ENCODE measurements at places on chromosomes 7 and 10.
A peak's percentile ranks its signal among the peaks of the same experiment; 100 is the strongest.

DNA sequence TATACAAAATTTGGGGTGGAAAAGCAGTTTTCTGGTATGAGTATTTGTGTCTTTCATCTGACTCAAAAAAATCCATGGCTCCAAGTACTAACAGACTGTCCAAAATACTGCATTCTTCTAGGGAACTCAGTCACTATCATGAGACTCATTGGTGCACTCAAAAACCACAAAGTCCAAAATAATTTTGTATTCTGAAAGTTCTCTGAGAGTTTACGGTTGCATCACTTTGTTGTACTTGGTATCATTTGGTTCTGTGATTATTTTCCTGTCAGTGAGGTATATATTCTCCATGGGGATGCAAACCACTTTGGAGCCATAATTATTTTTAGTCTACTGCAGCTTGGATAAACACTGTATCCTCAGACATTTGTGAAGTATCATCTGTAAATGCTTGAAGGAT, 28.0 kb upstream of the CABCOCO1 start:
- no peak for DNase-seq

GRCh38 chr10:794382-794956, 105.0 kb upstream of the DIP2C start:
- DNase-seq, result no peak

DNA sequence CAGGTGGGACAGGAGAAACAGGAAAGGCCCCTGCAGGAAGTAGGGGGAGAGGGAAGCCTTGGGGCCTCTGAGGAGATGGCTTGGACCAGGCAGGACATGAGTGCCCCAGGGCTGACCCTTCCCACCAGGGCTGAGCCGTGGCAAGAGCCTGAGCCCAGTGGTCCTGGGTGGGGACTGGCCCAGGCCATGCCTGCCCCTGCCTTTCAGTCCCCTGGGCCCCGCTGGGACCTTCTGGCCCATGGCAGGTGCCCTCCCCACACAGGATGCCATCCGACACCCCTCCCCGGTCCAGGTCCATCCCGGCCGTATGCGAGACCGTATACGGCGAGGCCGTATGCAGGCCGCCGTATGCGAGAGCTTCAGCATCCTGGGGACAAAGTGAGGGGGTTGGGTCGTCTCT, 2.0 kb downstream of the GRIFIN start:
- no peak for DNase-seq

DNA sequence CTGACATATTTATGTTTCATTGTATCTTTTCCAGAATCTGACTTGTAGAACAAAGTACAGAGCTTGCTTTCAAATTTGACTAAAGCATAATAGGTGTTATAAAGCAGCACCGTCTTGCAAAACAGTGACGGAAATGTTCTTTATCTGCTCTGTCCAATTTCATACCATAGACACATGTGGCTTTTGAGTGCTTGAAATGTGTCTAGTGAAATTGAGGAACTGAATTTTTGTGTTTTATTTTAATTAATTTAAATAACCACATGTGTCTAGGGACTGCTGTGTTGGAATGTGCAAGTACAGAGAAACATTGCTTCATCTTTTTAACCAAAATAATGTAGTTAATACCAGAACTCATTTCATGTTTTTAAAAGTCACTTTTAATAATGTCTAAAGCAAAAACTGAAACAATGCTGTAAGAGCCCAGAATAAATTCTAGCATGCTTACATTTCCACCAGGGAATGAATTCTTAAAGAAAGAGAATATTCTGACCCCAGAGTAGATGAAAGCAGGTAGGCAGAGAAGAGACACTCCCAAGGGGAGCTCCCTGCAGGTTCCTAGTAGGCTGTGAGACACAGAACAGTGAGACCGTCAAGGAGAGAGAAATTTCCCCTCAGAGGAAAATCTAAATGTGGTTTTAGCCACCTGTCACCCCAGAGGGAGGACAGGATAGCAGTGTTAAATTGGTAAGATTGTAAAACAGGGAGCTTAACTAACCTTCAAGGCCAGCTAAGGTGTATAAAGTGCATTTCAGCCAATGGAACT, 175.3 kb upstream of the KMT2E start:
- DNase-seq, result no peak

- no peak for DNase-seq
Observed at GRCh38 chr10:46268076-46268881, 18.5 kb upstream of the ANTXRL start.

- peak; percentile 10 for DNase-seq
Observed at GRCh38 chr10:66180581-66181318, 745.1 kb upstream of the LRRTM3 start.

GRCh38 chr10:90204131-90204955, 503.0 kb downstream of the KIF20B start:
- DNase-seq, result no peak

GRCh38 chr10:34091635-34092195, 723.4 kb downstream of the PARD3 start:
- no peak for DNase-seq

- DNase-seq, result no peak
Observed at GRCh38 chr10:124132306-124132705, 38.9 kb upstream of the CHST15 start.

- peak; percentile 11 for DNase-seq
Observed at GRCh38 chr7:79176859-79177477, 276.5 kb downstream of the MAGI2 start.

- no peak for DNase-seq
Observed at GRCh38 chr7:37577412-37577811, 106.2 kb upstream of the GPR141 start.

- no peak for DNase-seq
Observed at GRCh38 chr10:43968076-43968475, 319.4 kb upstream of the ZNF32 start.

GRCh38 chr7:142053988-142054387, 57.5 kb upstream of the MGAM2 start:
- peak; percentile 82 for DNase-seq

DNA sequence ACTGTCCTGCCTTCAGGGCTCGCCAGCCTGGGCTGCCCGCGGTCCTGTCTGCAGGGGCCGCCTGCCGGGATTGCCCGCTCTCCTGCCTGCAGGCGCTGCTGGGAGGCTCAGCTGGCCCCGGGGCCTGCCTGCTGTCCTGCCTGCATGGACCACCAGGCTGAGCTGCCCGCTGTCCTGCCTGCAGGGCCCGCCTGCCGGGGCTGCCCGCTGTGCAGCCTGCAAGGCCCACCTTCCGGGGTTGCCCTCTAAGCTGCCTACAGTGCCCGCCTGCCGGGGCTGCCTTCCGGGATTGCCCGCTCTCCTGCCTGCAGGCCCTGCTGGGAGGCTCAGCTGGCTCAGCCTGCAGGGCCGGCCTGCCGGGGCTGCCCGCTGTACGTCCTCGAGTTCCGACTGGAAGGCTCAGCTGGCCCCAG, 164.4 kb downstream of the GLRX3 start:
- no peak for DNase-seq

- DNase-seq, result no peak
Observed at GRCh38 chr10:69661414-69662172, 31.5 kb downstream of the FAM241B start.

DNA sequence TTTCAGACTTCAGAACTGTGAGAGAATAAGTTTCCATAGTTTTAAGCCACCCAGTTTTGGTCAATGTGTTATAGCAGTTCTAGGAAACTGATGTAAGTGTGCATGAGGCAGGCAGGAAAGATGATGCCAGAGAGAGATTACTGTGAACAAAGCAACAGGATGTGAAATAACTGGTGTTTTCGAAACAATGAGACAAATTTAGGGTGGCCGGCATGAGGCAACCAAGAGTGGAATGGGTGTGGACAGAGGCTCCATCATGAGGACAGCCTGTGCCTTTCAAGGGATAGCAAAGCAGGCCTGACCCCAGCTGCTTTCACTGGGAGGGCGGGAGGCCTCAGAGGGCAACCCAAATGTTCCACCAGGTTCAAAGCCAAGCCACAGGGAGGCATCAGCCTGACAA, 67.3 kb upstream of the UCN3 start:
- DNase-seq, result peak; percentile 48

GRCh38 chr7:115976651-115977050, 53.9 kb downstream of the TFEC start:
- no peak for DNase-seq

- no peak for DNase-seq
Observed at GRCh38 chr7:89605362-89605761, 548.9 kb upstream of the STEAP1 start.

DNA sequence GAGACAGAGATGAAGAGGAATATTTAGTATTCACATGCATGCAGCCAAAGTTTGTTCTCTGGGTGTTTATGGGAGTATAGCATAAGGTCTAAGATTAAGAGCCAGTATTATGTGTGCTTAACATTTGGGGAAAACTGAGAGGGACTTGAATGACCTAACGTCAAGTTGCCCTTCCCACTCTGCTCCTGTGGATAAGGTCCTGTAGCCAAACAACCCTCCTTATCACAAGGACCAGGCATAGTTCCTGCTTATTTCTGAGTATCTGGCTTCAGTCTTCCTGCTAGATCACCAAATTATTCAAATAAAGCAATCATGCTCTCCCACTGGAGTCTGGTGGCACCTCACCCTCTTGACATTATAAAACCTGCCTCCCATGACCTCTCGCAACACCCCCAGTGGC, 137.9 kb upstream of the SEMA3E start:
- no peak for DNase-seq

DNA sequence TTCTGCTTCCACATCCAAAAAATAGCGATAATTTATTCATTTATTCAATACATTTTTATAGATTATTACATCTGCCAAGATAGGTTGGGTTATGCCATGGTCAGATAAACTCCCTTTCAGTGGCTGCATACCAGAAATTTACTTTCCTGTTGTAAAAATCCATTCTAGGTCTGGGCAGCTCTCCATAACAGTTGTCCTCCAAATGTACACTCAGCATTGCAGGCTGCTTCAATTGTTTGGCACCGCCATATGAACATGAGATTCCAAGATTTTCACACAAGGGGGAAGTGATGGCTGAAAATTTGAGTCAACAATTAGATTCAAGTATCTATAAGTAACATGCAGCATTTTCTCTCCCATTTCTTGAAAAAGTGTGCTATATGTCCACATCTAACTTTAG, 568.7 kb downstream of the ETV1 start:
- DNase-seq, result no peak

DNA sequence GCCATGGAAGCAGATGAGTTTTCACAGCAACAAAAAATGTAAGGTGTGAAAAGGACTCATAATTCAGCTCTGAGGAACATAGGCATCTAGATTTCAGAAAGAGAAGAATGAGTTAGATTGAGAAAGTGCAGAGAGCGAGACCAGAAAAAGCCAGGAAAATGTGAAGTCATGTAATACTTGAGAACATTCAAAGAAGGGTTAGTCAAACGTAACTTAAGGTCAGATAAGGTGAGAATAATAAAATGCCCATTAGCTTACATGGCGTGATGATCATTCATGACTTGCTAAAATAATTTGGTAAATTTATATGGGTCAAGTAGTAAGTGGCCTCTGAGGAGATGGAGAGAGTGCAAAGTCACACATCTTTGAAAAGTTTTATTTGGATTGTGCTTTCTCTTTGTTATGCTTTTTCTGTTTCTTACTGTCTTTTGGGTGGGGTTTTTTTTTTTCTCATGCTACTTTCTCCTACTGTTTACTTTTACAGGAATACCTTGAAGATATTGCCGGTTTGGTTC, 271.8 kb upstream of the NRG3 start:
- DNase-seq, result no peak

GRCh38 chr7:141356161-141356560, 195.0 kb upstream of the AGK start:
- DNase-seq, result no peak

- DNase-seq, result no peak
Observed at GRCh38 chr7:125074141-125074540, 144.5 kb upstream of the POT1 start.

DNA sequence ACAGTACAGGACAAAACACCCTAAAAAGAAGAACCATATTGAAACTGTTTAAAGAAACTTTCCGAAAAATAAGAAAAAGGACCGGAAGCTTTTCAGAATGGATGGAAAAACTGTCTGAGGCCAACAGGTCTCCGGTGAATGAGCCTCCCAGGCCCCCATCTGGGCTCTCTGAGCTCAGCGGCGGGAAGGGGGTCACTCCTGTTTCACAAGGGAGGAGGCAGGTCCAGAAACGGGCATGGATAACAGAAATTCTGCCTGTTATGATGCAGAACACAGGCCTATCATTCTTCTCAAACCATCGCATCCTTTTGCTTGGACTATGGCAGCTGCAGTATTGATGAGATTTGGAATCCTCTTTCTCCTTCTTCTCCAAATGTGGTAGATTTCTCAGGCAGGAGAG, 58.9 kb upstream of the SHH start:
- DNase-seq, result no peak

GRCh38 chr7:28026237-28026636, 154.4 kb downstream of the JAZF1 start:
- no peak for DNase-seq

DNA sequence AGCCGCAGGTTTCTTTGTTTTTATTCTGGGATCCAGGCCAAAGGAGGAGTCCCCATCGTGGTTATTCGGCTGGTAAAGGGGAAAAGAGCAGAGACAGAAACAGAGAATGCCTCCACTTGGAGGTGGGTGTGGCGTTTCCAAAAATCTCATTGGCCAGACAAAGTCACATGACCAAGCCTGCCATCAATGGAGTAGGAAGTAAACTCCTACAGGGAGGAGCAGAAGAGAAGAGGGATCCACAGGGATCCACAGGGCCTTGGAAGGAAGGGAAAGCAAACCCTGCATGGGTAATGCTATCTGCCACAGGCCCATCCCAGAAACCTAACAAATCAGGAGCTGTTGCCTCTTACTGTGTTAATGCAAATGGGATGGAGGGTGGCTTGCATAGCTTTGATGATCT, 425.7 kb upstream of the GALNT17 start:
- DNase-seq, result no peak

DNA sequence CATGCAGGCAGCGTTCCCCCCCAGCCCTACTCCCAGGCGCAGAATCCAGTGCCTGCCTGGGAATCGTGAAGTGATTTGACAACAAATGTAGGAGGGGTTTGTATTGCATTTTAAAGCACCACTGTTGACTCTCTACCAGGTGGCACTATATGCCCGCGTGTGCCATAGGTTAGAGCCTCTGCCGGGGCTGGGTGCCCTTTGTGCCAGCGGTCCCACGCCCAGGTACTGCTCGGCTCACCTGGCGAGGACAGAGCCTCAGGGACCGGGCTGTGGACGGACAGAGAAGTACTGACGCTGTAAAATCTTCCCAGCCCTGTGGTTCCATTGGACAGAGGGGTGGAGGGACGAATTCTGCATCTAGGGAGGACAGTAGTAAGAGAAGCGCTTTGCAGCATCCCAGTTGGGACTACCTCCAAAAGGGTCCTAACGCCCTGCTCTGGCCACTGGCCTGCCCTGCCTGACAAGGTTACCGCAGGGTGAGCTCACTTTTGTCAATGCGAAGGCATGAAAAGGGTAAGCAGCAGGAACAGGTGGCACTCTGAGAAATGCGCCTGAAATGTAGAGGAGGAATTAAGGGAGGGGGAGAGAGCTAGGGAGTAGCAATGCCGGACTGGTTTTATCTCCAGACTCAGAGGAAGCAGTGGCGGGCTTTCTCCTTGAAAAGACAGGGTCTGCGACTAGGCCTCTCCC, 788 bp upstream of the CACNA2D1 start:
- no peak for DNase-seq
